Motor neuron (in vitro differentiated cells): ENCODE measurements at places on chromosomes 16 and 17. TPM values are rescaled to one million over a fixed set of nuclear protein-coding genes. Genes with fewer than 3 reads are reported as not detected.

SMPD3 gene
- total RNA-seq = 24.9 and 27.2 TPM in 2 replicates

RAMP2 gene
- total RNA-seq = 3.0 and 6.1 TPM in 2 replicates

PPM1E gene
- total RNA-seq = 0.51 and 0.54 TPM in 2 replicates

RUNDC3A gene
- 43.3 and 50.0 TPM in 2 replicates for total RNA-seq

FN3KRP gene
- 12.3 and 13.4 TPM in 2 replicates for total RNA-seq

DNA sequence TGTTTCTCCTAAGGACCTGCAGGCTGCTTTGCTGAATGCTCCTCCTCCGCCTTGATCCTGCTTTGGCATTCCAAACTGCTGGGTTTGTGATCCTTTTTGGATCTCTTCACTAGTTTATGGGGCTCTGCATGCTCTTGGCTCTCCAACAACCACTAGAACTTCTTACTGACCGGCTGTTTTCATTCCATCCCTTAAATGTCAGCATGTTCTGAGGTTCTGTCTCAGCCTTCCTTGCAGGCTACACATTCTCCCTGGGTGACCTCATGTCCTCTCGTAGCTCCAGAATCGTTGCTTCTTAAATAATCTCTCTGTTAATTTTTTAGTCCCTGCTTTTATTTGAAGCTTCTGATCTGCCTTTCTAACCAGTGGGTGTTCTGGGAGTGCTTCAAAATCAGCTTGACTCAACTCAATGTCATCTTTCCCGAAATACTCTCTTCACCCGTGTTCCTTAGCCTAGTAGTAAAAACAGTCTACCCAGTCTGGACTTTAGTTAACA is 119.0 kb upstream of the HS3ST2 start:
- no peak for ATAC-seq

- ATAC-seq = no peak
Observed at GRCh38 chr17:27355419-27355818, 61.5 kb downstream of the WSB1 start.

- ATAC-seq = peak; percentile 68
Observed at GRCh38 chr16:67928561-67929364, 2.9 kb downstream of the CTRL start.

DNA sequence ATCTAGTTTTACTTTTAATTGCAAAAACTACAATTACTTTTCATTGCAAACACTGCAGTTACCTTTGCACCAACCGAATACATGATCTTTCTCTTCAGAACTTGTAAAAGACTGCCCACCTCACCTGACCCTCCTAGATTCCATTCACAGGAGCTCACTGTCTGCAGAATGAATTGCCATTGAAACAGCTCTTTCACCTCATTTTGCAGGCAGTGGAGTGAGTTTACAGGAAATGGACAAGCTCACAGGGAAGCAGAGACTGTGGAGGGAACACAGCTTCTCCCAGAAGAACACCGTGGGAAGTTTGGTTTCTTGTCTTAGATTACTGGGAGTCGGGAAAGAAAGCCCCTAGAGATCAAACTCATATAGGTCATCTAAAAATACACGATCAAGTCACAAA is 439.7 kb upstream of the RBFOX1 start:
- ATAC-seq = no peak

- ATAC-seq = peak; percentile 83
Observed at GRCh38 chr16:51392521-51393187, 241.6 kb upstream of the SALL1 start.

GRCh38 chr17:5194346-5194745 is 2.7 kb upstream of the ZNF594 start:
- no peak for ATAC-seq

- no peak for ATAC-seq
Observed at GRCh38 chr16:24289166-24289700, 33.1 kb downstream of the CACNG3 start.

- ATAC-seq = no peak
Observed at GRCh38 chr17:8762012-8762411, 3.7 kb upstream of the SPDYE4 start.

GRCh38 chr17:38554430-38555350 is 51.1 kb downstream of the SRCIN1 start:
- ATAC-seq = no peak

GRCh38 chr16:1310832-1311200 is 1.4 kb downstream of the UBE2I start:
- ATAC-seq = no peak
